Effector memory CD8-positive, alpha-beta T cell (primary cell): ENCODE measurements at places on chromosomes 3 and 15.

DNA sequence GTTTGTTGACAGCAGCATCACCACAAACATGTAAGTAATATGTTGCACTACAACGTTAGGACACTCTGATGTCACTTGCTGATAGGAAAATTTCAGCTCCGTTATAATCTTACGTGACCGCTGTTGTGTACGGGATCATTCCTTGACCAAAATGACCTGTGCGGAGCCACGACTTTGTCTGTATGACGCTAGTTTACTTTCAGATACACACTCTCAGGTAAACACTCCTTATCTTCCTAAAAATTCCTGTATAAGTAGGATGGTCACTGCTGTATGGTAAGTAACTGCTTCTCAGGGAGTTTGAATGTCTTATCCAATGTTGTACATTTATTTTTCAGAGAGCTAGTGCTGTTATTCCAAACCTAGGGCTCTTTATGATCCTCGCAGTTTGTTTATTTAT is 410.3 kb downstream of the NAALADL2 start:
- DNase-seq = no peak

DNA sequence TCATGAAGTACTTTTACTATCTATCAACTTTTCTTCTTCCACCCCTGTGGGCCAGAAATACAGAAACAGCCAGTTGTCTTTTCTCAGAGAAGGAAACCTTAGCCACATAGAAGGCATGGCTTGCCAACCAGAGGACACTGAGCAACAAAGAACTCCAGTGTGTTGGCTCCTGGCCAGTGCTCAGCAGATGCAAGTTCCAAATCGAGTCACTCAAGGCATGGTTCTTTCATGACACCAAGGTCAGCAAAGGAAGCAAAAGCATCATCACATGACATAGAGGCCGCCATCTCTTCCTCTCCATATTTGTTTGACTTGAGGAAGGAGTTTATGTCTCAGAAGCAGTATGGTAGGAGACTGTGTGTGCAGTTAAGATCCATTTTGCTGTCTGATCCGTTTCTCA is 92.2 kb downstream of the MYLK start:
- DNase-seq = no peak

DNA sequence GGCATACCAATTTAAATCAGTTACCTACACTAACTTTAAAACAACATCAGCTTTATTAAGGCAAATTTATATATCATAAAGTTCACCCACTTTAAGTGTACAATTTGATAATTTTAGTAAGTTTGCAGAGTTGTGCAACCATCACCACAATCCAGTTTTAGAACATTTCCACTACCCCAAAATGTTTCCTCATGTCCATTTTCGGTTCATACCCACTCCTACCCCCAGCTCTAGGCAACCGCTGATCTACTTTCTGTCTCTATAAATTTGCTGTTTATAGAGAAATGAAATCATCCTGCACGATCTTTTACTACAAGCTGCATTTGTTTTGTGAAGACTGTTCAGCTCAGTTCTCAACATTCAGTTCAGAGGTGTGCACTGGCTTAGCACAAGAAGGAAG is 31.5 kb upstream of the FAM81A start:
- no peak for DNase-seq

GRCh38 chr3:38002940-38003339 is 12.4 kb downstream of the VILL start:
- DNase-seq = no peak

- DNase-seq = no peak
Observed at GRCh38 chr3:149368674-149369497, 8.6 kb downstream of the TM4SF1 start.

DNA sequence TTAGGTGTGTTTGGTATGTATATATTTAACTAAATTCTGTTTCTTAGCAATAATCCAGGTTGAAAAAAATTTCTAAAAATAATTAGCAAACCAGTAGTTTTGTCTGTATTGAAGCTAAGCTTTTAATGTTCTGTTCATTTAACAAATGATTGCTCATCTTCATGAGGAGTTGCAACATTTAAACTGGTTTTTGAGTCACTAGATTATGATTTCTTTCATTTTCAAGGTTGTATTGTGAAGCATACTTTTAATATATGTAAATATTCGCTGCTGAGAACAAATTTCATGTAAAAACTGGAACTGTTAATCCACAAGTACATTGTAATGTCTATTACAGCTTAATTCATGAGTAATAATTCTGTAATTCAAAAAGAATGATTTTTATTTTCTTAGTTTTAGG is 192.7 kb downstream of the MBNL1 start:
- no peak for DNase-seq

GRCh38 chr15:78007964-78008886 is 69.3 kb downstream of the TBC1D2B start:
- DNase-seq = no peak

DNA sequence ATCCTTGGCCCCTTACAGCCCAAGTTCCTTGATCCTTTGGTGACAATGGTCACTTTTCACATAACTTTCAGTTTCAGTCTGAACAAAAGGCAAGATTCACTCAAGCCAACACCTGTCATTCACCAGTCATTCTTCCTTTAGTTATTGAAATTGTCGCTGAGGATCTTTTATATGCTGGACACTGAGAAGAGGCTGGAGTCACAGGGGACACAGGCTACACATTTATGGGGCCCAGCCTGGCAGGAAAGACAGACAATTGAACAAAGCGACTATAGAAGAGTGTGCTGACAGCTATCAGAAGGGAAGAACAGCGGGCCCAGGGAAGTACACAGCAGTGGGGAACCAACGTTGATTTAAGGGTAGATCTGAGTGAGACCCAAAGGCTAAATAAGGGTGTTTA is 69.8 kb upstream of the PROK2 start:
- no peak for DNase-seq

DNA sequence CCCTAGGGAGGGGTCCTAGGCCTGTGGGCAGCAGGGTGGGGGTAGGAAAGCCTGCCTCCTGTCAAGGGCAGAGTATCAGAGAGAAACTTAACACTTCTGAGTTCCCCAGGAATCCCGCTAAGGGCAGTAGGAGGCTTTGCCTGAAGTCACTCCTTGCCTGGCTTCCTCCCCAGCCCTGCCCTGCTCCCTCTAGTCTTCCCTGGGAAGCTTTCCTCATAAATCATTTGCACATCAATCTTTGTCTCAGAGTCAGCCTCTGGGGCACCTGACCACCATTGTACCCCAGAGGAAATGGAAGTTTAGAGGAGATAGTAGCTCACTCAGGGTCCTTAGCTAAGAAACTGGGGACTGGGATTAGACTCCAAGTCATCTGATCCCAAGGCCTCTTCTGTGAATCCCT is 129.4 kb upstream of the TLE3 start:
- DNase-seq = no peak

- no peak for DNase-seq
Observed at GRCh38 chr3:19396726-19397125, 248.4 kb downstream of the KCNH8 start.

GRCh38 chr3:133477487-133477886 is 77.6 kb downstream of the BFSP2 start:
- no peak for DNase-seq

DNA sequence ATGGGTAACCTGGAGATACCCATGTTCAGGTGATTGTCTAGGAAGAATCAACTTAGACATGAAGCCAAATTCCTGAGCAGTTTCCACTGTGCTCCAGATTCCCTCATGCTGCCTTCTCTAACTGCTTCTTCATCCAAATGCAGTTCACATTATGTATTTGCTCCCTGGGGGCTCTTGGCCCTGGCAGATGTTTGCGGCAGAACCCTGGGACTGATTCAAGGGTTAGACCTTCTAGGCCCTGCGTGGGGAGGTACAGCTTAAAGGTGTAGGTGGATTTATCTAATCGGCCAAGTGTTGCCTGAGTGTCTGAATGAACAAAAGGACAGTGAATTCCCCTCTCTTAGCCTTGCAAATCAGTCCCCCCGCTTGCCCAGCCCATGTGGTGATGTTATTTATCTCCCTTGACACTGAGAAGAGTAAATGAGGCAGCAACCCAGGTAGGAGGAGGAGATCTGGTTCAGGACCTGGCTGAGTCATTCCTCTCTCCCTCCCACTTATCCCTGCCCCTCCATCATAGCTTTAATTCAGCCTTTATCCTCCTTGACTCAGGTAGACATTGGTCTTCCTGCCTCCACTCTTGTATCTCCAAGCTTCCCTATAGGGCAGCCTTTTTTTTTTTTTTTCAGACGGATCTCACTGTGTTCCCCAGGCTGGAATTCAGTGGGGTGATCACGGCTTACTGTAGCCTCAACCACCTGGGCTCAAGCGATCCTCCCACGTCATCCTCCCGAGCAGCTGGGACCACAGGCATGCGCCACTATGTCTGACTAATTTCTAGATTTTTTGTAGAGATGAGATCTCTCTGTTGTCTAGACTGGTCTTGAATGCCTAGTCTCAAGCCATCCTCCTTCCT is 54.8 kb downstream of the MAGEF1 start:
- DNase-seq = no peak

DNA sequence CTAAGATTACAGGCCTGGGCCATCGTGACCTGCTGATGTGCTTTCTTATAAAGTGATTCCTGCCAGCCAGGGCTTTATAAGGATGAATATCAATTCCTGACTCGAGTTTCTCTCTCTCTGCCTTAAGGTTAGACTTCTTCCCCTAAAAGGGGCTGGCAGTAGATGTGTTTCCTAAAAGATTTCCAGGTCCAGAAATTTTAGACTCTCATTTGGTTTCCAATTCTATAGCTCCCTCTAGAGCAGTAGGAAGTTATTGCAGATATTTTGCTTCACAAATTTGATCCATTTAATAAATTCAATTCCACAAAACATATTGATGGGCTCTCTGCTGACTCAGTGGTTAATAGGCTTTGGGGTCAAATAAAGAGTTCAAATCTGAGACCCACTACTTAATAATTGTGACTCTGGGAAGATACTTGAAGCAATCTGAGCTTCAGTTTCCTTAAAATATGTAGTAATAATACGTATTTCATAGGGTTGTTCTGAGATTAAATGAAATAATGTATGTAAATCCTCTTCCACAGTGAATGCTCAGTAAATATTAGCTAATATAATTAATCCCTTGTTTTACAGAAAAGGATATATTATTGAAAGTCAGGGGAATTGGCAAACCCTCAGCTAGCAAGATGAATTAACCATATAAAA is 2.1 kb downstream of the TRIM69 start:
- DNase-seq = no peak

GRCh38 chr15:64975390-64975789 is 14.3 kb downstream of the SPG21 start:
- DNase-seq = no peak

DNA sequence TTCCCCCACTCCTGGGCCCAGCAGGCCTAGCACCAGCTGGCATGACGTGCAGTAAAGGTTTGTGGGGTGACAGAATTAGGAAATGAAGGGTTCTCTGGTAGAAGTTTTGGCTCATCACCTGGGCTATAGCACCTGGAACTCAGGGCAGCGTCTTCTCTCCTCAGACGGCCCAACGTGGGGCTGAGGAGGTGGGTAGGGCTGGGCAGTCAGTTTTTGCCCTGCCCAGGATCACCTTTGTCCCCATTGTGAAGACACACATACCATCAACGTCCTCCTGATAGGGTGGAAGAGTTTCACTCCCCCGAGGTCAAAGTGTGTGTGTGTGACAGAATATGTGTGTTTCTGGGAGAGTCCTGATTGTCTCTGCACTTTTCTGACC is 12.1 kb downstream of the KBTBD13 start:
- no peak for DNase-seq

- no peak for DNase-seq
Observed at GRCh38 chr3:185900228-185900627, 37.6 kb downstream of the TRA2B start.

DNA sequence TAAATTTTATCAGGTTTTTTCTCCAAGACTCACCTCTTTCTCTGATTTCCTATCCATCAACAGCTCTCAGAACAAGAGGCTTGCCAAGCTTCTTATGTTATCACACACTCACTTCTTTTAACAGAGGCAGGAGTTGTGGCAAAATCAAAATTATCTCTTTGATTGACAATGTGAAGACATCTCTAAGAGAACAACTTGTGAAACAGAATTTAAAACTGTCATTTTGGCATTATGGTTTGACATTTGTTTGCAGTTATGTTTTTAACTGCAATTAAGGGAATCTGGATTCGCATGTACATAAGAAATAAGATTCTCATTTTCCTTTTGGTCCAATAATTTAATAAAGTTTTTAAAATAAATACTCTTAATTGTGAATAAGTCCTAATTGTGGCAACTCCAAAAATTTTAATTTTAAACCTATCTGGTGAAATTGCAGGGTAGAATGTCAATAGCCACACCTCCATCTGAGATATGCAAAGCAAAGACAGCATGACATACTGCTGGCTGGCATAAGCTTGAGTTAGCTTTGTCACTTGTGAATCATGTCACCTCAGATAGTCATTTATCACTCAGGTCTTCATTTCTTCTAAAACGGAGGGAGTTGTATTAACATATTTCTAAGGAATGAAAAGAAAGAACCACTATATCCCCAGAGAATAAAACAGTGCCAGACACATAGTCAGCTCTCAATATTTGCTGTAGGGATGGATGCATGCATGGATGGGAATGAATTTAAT is 158.6 kb downstream of the CCNL1 start:
- DNase-seq = no peak

DNA sequence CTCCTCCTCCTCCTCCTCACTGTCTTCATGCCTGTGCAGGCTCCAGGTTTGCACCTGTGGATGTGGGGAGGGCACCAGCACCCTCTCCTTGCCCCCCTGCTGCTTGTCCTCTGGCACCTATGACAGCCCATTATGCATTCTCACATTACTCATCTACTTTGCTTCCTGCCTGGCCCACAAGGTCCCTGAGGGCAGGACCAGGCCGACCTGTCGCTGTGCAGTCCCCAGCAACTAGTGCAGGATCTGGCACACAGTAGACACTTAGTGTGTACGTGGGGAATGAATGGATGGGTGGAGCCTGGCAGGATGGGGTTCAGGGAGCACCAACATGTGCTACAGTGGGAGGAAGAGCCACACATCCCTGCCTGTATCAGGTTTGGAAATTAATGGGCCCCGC is 58.3 kb upstream of the TMEM115 start:
- DNase-seq = no peak

- DNase-seq = no peak
Observed at GRCh38 chr3:8888301-8888915, 74.9 kb downstream of the RAD18 start.

DNA sequence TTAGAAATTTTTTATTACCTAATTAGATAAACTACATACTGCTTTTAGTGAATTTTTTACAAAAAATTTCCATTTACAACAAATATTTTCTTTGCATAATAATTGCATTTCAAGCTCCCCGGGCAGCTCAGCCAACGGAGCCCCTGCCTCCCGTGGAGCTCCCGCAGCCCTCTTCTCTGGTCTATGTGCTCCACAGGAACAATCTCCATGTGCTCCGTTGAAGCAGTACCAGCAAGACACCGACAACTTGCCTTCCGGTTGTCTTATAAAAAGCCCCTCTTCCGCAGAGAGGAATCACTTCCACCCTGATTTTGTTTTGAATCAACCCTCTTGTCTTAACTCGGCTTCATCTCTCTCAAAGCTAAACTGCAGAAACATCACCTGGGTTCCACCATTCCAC is 46.9 kb upstream of the CHD2 start:
- DNase-seq = no peak

- no peak for DNase-seq
Observed at GRCh38 chr3:131843174-131843573, 191.6 kb downstream of the CPNE4 start.

DNA sequence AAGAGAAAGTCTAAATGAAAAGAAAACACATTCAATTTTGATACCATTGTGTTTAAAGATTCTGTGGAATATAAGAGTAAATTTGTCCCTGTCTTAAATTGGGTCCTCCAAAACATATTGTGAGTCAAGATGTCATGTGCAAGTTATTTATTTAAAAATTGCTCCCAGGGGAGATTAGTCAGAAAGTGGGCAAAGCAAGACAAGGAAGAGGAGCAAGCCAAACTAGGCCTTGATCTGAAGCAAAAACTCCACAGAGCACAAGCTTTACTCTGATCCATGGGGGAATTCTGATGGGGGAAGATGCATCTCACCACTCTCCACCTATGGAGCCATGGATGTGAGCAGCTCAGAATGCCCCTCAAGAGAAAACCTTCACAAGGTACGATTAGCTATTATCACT is 342.8 kb upstream of the IL12A start:
- DNase-seq = no peak
